GM03348 (cell line): ENCODE measurements at places on chromosomes 3 and 15.
A peak's percentile ranks its signal among the peaks of the same experiment; 100 is the strongest.

GRCh38 chr15:74844319-74845207 lies 1.6 kb upstream of the ULK3 start:
- DNase-seq = no peak

- no peak for DNase-seq
These were observed 61.8 kb downstream of the ATP8B4 start for GRCh38 chr15:50057196-50057595.

DNA sequence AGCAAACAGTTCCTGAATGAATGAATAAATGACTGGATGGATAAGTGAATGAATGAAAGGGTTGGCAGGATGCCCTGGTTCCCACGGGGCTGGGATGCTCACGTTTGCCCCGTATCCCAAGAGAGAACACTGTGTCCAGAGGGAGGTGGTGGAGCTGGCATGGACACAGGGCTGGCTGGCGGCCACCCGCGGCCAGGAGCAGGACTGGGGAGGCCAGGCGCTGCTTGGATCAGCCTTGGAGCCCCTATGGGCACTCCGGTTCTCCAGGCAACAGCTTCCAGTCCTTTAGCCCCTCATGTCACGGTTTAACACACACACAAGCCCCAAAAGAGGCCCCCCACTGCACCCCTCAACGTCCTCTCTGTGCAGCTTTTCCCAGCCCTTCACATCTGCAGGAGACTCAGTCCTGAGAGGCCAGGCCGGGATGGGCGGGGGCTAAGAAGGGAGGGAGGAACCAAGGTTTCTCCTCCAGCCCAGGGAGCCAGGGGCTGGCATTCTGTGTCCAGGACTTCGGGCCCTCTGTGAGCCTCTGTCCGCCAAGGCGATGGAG lies 86.0 kb upstream of the ALDH1L1 start:
- peak; percentile 45 for DNase-seq

- no peak for DNase-seq
These were observed 189.4 kb downstream of the TBC1D5 start for GRCh38 chr3:17553080-17553479.

DNA sequence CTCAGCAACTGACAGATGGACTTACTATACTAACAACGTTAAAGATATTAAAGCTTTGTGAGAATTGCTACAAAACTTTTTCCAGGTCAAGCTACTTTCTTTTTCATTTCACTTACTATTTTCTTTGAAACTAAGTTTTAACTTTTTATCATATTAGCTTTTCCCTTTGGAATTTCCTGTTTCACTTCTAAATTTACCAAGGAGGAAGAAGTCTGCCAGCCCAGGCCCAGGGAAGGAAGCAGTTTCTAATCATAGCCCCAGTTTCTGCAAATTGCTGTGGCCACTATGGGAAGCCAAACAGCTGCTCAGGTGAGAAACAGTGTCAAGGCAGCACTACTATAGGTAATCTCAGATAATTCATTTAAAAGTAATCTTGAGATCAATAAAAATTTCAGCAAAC lies 18.4 kb downstream of the CYFIP1 start:
- DNase-seq = peak; percentile 56

DNA sequence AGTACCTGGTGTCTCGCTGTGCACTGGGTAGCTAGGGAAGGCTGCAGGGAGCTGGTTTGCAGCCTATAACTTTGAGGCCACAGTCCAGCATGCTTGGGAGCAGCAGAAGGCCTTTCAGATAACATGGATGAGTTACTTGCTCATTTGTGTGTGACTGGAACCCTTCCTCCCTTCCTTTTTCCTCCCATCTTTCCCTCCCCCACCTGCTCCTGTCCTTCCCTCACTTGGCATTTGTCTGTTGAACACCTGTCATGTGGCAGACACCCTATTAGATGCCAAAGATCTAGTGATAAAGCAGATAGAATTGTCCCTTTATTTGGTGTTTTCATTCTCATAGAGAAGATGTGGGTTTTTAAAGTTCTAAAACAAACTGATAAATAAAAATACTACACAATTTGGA lies 71.6 kb downstream of the LRTM1 start:
- no peak for DNase-seq

- no peak for DNase-seq
These were observed 561.4 kb downstream of the GABRG3 start for GRCh38 chr15:27532358-27532757.

DNA sequence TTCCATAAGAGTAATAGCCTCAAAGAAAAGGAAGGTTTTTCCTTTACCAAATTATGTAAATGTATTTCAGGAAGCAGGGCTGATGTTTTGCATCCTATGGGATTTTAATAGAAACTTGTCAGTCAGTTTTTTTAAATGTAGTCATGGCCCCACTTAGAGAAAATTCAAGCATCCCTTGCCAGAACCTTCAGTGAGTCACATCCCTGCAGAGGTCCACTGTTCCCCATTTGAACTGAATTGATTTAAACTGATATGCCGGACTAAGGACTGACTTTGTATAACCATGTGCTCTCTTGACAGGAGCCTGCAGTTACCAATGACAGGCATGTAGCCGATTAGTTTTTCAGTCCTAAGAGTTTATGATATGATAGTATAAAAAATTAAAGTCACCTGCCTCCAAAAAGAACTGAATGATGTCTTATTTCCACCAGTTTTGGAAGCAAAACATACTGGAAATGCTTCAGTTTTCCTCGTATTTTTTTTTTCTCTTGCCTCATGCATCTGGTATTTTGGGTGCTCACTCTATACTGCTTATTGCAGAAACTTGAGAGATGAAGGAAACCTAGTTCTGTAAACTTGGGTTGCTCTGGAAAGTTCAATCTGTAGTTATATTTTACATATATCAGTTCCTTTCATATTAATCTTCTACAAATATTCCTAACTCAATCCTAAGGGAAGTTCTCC lies 30.7 kb downstream of the LRTM1 start:
- peak; percentile 58 for DNase-seq

GRCh38 chr3:140216249-140216648 lies 281.3 kb downstream of the CLSTN2 start:
- peak; percentile 23 for DNase-seq

GRCh38 chr3:141763088-141763750 lies at the start of gene GRK7:
Gene GRK7, plus strand, starts transcription at chr3:141763408. Its CDS starts 14,877 bp downstream, at chr3:141778285.
- no peak for DNase-seq

DNA sequence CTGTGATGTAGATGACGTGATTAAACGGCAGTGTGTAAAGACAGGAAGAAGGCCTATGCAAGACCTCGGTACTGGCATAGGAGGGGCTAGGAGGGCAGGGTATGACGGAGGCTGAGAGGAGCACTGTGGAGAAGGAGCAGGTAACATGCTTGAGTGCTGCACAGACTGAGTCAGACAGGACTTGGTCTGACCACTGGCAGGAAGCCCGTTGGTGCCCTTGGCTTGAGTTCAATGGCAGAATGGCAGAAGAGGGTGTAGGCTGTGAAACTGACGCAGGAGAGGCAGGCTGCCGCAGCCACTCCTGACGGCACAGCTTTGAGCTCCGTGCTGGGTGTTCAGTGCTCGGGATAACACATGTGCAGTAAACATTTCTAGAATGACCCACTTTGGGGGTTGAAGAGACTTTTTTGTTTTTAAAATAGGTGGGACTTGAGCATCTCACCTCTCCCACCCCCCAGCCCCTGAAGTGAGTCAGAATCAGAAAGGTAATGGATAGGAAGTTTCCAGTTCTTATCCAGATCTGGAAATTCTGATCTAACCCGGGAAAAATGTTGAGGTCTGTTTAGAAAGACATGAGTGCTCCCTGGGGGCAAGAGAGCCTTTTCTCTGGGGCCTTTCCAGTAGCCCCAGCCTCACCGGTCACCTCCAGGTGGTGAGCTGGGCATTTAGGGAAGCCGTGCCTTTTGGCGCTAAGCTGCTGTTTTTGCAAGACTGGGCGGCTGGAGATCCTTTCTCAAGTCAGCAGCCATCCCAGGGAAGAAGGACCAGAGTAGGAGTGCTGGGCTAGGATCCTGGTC lies 126.4 kb downstream of the RPLP1 start:
- no peak for DNase-seq

DNA sequence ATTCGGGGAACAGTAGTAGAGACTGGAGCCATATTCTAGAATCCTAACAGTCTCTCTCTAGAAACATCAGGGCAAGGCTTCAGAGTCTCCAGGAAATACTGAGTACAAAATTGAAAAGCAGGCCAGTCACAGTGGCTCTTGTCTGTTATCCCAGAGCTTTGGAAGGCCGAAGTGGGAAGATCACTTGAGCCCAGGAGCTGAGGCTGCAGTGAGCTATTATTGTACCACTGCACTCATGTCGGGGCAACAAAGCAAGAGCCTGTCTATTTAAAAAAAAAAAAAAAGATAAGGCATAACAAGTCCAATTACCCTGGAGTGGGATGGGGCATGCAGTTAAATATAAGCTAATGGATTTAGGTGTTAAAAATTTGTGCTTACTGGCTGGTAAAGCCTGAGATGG lies 79.0 kb downstream of the SEMA6D start:
- no peak for DNase-seq

GRCh38 chr3:159637883-159638542 lies 350.6 kb upstream of the IL12A start:
- DNase-seq = peak; percentile 42

- no peak for DNase-seq
These were observed 50.3 kb upstream of the DPH6 start for GRCh38 chr15:35596285-35596684.

- DNase-seq = no peak
These were observed 46.1 kb downstream of the SRGAP3 start for GRCh38 chr3:9203317-9203716.

DNA sequence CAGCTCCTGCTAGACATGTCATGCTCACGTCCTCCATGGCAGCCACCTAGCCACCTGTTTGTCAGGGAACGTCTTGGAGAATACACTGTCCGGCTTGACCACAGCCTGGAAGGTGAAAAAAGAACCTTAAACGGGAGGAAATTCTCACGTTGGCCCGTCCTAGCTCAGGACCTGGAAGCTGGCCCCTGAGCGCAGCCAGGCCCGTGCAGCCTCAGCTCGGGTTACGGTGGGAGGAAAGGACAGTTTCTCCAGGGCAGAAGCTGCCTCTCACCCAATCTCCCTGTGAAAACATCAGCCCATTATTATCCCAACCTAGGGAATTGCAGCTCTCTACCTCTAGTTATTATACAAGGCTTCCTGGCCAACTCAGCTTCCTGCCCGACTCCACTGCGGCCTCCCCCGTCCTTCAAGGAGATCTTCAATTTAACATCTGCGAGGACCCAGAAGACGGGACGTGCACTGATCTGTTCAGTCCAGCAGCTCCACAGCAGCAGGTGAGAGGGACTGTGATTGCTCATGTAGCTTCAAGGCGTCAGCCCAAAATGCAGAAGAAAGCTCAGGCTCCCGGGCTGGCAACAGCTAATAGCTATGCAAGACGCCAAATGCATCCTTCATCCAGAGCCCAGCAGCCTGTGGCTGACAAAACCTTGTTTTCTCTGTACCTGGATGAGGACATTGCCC lies 84.7 kb downstream of the ADAMTS17 start:
- no peak for DNase-seq
